T-helper 1 cell (primary cell): ENCODE measurements at places on chromosomes 5 and 9.

DNA sequence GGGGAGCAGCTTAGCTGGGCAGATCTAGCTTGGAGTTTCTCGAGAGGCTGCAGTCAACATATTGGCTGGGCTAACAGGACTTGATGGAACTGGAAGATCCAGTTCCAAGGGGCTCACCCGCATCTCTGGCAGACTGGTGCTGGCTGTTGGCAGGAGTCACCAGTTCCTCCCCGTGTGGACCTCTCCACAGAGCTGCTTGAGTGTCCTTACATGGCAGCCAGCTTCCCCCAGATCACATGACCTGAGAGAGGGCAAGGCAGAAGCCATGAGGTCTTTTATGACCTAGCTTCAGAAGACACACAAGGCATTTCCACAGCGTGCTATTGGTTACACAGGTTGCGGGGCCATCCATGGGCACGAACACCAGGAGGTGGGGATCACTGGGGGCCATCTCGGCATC lies 26.4 kb upstream of the RXRA start:
- no peak for DNase-seq

DNA sequence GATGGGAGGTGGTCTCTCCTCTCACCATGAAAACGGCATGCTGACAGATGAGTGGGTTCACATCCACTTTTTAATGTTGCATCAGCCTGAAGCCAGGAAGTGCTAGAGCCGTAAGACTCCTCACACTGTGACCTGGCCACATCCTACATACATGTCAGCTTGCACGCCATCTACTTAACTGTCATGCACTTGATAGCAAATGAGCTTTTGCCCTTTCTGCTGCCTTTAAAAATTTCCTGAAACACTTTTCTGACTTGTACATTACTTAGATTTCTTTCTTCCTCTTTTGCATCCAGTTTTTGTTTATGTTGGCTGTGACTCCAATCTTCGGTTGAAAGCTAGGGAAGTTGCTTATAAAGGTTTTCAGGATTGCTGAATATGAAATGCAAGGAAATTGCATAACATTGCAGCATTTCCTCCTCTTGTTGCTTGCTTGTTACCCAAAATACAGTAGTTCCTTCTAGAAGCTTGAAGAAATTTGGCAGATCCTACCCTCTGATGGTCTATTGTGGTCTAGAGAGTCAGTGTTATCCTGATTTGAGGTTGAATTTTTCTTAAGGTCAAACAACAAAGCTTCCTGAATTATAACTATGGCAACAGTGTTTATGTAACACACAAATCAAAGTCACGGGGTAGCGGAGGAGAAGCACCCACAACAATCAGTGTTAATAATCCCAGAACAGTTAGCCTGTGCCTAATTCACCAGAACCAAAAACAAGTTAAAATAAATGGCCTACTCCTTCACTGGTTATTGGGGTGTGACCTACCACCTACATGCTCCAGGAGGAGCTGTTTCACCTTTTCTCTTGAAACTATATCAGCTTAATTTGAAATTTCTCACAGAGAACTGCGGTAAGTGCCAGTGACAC lies 232.5 kb downstream of the ARHGAP26 start:
- DNase-seq = peak; percentile 35

DNA sequence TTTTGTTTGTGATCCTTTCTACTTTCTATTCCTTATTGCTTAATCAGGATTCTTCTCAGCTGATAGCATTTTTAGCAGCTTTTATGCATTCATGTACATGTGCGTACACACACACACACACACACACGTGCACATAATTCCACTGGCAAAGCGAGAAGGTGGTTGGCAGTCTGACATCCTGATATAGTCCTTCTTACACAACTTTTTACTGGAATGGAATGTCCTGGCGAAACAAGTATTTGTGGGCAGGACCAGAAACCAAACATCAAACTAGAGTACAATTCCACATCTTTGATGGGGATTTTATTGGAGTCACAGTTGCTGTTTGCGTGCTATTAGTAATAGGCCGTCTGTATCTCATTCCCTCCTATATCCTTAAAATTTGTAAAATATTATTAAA lies 356.5 kb downstream of the CCDC171 start:
- DNase-seq = no peak

GRCh38 chr9:80698725-80699410 lies 990.5 kb downstream of the TLE1 start:
- no peak for DNase-seq

GRCh38 chr9:108972626-108973209 lies 38.5 kb downstream of the ABITRAM start:
- DNase-seq = no peak

- DNase-seq = no peak
Measured at GRCh38 chr9:89850153-89850552, 245.3 kb downstream of the GADD45G start.
